ENCODE measurements at places on chromosomes 7 and 10.

DNA sequence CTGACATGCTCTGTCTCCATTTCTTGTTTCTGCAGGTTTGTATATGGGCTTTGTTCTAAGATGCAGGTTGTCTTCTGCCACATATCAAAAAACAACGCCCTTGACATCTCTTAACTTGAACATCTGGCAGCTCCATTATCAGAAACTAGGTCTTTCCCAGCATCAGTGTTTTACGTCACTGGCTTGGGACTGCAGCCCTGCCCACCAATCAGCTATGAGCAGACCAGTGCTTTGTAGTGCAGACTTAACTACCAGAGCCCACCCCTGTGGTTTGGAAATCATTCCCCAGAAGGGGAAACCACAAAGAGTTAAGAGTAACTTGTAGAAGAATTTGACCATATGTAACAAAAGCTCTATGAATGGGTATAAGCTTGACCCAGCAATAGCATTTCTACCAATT is 132.4 kb downstream of the SEPTIN14 start:
- no peak for DNase-seq

DNA sequence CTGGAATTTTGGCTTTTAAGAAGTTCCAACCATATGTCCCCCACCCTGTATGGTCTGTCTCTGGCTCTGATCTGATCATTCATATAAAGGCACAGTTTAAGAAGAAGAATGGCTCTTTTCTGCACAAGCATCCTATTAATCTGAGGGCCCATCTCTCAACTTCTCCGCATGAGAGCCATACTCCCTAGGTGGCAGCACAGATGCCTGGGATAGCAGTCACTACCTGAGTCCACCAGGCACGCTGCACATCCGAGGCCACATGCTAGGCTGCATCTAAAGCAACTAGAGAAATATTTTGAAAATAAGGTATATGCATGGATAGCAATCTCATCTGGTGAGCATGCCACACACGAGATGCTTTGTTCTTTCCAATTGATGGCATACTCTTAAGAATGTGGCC is 565.5 kb downstream of the PARD3 start:
- no peak for DNase-seq

- DNase-seq, result no peak
These were observed 54.6 kb downstream of the SLIT1 start for GRCh38 chr10:97131181-97131628.

DNA sequence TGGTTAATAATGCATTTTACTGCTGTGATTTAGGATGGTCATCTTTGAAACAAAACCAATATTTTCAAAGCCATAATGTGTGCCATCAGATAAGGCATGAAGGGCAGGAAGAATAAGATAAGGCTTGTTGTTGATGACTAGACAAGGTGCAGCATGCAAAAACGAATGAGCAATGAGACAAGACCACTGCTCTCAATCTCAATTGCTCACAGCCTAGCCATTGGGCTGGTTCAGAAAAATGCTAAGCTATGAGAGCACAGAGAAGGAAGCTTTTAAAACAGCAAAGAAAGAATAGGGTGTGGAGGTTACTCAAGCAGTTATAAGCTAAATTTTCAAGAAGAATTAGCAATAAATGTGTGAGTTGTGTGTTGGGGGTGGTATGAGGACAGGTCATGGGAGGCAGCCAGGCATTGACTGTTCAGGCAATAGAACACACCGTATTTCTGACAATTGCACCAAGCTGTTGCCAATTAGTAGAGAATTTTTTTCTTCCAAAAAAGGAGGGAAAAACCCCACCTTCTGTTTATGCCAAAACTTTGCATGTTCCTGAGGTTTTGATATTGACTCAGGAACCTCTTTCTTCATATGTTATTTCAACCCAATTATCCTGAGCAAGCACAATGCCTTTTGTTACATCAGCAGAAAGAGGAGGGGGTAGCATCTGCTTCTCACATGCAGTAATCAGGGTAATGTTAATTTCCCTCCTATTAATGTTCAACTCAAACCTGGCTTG is 276.5 kb downstream of the HDAC9 start:
- DNase-seq, result no peak
